ENCODE measurements at places on chromosomes 6 and 20.

GRCh38 chr6:92759178-92759577 is 660.2 kb downstream of the EPHA7 start:
- DNase-seq: no peak

- no peak for DNase-seq
These were observed 110.0 kb downstream of the PPP1R14C start for GRCh38 chr6:150252714-150253444.

- peak; percentile 51 for DNase-seq
These were observed 785 bp upstream of the ULBP3 start for GRCh38 chr6:150069706-150070105.

DNA sequence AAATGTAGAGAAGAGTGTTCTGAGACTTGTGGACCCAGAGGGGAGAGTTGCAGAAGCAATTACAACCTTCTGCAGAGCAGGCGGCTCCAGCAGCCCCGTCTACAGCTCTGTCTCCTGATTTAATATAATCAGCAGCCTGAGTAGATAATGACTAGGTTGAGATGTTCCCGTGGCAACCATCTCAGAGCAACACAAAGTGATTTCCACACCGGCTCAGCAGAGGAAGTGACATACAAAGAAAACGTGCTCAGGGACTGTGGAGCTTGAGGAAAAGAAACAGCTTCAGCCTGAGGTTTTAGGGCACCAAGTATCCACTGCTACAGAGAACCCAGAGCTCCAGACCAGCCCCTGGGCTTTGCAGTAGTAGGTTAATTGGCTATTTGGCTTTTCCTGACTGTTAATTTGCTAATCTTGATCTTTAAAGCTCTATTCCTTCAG is 136.4 kb downstream of the MTFR2 start:
- no peak for DNase-seq

DNA sequence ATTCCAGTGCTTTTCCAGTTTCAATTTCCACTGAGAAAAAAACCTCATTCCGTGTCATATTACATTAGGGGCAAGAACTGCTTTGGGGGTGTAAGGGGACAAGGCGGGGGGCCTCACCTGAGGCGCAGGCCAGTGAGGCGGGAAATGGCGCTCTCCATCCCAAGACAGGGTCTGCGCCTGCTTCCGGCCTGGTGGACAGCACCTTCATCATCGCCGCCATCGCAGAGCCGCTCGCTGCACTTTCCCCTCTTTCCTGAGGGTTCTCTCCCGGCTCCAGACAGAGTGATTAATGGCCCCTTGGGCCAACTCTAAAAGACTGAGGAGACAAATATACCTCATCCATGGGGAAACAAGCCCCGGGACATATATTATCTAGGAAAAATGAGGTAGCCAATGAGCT is 270.0 kb upstream of the SOX4 start:
- no peak for DNase-seq

- no peak for DNase-seq
These were observed 447.9 kb upstream of the OPRM1 start for GRCh38 chr6:153591159-153591558.

- DNase-seq: no peak
These were observed 126.4 kb downstream of the BANF2 start for GRCh38 chr20:17825960-17826843.

DNA sequence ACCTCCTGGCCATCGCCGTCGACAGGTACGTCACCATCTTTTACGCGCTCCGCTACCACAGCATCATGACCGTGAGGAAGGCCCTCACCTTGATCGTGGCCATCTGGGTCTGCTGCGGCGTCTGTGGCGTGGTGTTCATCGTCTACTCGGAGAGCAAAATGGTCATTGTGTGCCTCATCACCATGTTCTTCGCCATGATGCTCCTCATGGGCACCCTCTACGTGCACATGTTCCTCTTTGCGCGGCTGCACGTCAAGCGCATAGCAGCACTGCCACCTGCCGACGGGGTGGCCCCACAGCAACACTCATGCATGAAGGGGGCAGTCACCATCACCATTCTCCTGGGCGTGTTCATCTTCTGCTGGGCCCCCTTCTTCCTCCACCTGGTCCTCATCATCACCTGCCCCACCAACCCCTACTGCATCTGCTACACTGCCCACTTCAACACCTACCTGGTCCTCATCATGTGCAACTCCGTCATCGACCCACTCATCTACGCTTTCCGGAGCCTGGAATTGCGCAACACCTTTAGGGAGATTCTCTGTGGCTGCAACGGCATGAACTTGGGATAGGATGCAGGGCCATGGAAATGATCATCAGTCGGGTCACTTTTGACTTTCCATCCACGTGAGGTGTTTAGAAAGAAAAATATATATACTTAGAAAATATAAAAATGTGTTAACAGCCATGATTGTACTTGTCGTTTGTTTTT is 868 bp downstream of the MC3R start:
- DNase-seq: peak; percentile 27

GRCh38 chr20:36463212-36464061 is 77.9 kb upstream of the MYL9 start:
- no peak for DNase-seq

- DNase-seq: no peak
These were observed 114.9 kb upstream of the BTN3A2 start for GRCh38 chr6:26249957-26250697.

GRCh38 chr6:1322696-1323219 is 10.9 kb downstream of the FOXQ1 start:
- no peak for DNase-seq

DNA sequence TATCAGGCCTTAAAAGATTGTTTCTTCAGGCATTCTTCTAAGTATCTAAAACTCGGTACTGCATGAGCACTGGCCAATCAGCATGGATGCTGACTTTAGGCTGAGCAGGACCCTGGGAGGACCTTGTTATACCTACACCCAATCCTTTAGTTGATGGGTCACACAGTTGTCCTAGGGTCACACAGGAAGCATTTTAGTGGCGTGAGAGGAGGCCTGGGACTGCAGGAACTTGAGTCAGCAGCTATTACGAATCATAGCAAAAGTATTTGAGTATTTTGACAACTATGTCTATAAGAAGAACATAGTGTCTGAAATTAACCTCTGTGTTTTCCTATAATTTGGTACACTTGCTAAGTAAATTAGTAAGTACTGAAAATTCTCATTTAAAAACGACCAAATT is 741.4 kb downstream of the HACE1 start:
- DNase-seq: no peak

GRCh38 chr6:29927275-29927569 is 15.1 kb upstream of the HLA-A start:
- DNase-seq: no peak

- no peak for DNase-seq
These were observed 38.7 kb upstream of the THEMIS start for GRCh38 chr6:127939442-127940066.

GRCh38 chr6:17505062-17505476 is 95.0 kb upstream of the FAM8A1 start:
- DNase-seq: peak; percentile 15

DNA sequence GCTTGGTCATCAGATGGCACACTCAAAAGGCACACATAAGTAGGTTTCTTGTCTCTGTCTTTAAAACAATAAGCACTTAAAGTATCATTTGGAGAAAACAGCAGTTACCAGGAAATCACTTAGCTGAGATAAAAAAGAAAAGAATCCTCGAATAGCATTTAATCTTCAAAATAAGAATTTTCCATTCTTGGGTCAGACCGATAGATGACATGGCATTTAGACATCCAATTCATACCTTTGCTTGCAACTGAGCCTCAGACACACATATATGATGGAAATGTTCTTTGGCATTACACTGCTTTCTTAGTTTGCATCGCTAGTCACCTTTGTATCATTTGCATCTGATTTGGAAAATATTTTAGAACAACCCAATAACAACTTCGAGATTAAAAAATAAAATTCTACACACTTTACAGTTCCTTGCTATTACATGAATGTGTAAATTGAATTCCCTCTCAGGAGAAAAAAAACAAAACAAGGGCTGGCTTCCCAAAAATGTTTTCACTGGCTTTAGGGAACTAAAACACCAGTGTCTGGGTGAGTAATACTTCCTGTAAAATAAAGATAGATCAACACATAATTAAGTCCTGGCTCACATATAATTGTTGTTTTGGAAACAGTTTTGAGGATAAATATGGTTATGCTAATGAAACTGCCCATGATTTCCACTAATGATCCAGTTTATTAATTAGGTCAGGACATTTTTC is 1.3 kb upstream of the RNF217 start:
- no peak for DNase-seq

- no peak for DNase-seq
These were observed 31.6 kb upstream of the NOTCH4 start for GRCh38 chr6:32255199-32256153.

- no peak for DNase-seq
These were observed 9.5 kb upstream of the SUPT3H start for GRCh38 chr6:45387236-45387635.

DNA sequence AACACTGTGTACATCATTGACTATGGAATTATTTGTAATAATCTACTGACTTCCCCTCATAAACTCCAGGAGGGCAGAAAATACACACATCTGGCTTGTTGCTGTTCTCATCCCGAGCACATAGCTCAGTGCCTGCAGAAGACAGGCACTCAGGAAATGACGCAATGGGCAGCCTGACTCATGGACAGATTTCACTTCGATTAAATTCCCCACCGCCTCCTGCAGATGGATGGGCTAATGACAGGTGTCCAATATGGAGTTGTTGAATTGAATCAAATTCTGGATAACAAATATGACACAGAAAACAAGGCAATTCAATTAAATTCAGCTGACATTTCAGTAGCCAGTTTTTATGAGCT is 9.1 kb downstream of the ANKRD60 start:
- DNase-seq: peak; percentile 41

DNA sequence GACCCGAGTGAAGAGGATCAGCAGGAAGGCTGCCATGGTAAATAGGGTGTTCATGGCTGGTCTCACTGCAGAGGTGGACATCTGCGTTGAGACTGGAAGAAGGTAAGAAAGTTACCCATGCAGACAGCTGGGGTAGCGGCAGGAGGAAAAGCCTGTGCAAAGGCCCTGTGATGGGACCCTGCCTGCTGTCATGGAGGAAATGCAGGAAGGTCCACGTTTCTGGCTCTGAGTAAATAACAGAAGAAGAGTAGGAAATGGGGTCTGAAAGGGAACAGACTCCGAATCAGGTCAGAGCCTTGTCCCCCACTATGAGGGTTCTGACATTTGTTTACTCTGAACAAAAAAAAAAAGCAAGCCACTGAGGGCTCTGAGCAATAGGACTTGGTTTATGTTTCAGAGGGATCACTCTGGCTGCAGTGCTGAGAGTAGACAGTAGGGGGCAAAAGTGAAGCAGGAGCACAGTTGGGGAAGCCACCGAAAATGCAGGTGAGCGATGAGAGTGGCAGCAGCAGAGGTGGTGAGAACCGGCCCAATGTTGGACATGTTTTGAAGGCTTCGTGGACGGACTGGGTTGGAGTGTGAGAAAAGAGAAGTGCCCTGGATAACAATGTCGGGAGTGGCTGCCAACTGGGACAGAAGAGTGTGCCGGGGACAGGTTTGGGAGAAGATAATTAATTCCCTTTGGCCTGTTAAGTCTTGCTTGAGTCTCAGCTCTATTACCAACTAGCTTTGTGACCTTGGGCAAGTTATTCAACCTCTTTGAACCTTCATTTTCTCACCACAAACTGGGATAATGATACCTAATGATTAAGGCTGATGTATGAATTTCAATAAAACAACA is 57.9 kb upstream of the MAP7 start:
- DNase-seq: peak; percentile 22

DNA sequence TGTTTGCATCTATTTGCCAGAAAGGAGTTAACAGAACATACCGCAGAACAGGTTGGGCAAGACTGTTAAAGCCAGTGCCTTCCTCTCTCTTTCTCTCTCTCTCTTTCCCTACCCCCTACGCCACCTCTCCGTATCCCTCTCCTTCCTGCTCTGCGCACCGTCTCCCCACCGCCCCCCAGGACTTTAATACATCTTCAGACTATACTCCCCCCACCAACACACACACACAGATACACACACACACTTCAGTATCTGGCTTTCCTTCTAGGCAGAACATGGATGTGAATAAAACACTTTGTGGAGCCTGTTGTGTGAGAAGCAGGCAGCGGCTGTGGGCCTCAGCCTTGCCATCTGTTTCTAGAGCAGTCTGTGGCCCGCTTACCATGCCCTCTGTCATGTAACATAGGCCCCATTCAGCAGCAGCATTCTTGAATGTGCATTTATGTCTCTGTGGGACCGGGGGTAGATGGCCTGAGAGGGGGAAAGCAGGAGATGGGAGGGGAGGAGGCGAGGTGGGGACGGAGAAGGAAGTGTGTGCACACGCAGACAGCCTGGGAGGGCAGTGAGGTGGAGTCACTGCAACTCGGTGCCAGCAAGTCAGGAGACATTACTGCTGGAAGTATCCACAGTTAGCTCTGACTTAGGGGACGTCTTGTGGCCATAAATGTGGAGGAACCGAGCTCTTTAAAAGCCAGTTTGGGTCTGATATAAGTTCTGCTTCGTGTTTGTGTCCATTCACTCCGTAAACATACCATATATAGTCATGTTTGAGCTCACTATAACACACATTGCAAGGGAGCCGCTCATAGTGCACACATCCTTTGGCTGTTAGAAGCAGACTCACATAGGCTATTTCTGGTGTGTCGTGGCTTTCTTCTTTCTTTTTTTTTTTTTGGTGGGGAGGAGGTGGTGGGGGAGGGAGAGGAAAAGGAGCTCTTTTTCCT is 38.4 kb downstream of the RREB1 start:
- no peak for DNase-seq

DNA sequence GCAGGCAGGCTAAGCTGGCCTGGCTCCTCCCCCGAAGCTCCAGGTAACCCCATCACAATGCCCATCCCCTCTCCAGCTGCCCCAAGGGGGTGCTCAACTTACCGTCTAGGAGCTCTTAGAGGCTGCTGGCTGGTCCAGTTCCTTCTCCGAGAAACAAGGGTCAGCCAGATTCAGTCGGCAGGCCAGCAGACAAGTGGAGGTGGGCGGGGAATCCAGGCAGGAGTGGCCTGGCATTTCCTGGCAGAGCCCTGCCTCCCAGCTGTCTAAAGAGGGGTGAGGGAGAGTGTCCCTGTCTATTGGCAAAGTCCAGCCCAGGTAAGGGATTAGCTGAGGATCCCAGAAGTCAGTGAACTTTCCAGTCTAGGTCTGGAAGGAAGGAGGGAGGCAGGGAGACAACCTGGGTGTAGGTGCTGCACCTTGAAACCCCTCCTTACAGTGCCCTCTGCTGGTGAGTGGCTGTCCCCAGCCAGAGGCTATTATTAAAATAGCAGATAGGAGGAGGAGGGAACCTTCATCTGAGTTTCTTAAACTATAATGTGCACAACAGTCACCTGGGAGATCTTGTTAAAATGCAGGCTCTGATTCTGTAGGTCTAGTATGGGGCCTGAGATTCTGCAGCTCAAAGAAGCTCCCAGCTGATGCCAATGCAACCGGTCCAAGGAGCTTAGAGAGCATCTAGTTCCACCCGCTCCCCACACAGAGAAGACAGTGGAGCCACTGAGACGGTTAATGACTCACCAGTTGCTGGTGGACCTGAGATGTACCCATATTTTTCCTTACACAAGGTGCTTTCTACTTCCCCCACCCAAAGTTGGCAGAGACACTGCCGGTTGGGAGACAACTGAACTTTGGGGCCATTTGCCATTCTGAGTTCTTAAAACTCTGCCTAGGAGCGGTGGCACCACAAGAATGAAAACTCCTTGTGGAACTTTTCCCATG is at the start of gene UNC5CL:
TSS of gene UNC5CL (minus strand) at position 162 of the 939 bp plus-strand sequence. CDS start 4,147 bp downstream, outside the sequence.
- DNase-seq: no peak

- no peak for DNase-seq
These were observed 107.7 kb upstream of the DTNBP1 start for GRCh38 chr6:15770347-15771143.

All from SHP77 treated with DMSO at 0.1 percent for 48 hours (cell line).